ENCODE measurements at places on chromosomes 16 and 17.

DNA sequence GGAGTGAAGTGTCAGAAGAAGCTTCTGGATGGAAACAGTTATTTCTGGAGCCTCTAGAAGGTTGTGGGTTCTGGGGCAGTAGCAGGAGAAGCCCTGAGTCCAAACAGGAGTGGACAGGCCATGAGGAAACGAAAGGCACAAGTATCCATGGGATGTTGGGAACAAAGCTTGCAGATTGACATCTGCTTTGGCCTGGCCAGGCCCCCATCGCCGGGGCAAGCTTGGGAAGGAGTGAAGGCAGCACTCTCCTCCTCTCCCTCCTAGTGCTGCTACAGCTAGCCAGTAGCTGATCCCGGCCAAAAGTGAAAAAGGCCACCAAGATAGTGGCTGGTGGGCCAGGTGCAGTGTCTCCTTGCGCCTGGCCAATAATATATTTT lies 40.4 kb downstream of the B9D1 start:
- no peak overlapping the region for H3K27ac ChIP-seq
- no peak overlapping the region for H3K4me3 ChIP-seq
- H3K4me1 ChIP-seq: peaks cover 4% of the 10 kb centered on the region
- H3K36me3 ChIP-seq: peaks cover 8% of the 10 kb centered on the region

- no peaks in the 10 kb centered on the region for H3K4me1 ChIP-seq
- no peak overlapping the region for H3K27ac ChIP-seq
- DNase-seq: no peak
- peaks cover 5% of the 10 kb centered on the region for H3K27me3 ChIP-seq
- peaks cover 7% of the 10 kb centered on the region for H3K36me3 ChIP-seq
Observed at GRCh38 chr17:7977805-7978204, 24.6 kb upstream of the GUCY2D start.

DNA sequence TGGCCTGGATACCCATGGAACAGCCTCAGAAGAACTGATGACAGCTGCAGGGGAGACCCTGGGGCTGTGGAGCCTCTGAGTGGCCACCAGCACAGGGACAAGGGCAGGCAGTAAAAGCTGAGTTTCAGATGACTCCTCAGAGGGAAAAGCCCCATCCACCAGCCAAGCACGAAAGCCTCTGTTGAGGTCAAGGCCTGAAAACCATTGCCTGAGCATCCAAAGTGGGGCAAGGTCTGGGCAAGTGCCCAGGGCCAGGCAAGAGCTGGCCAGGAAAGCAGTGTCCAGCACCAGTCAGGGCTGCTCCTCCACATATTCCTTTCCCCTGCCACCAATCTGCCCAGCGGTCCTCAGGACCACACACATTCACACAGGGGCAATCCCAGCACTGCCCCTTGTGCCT lies 16.4 kb downstream of the ATP6V0D1 start:
- peaks cover 41% of the 10 kb centered on the region for H3K4me1 ChIP-seq
- DNase-seq: no peak
- H3K27me3 ChIP-seq: no peaks in the 10 kb centered on the region
- no peak overlapping the region for H3K4me3 ChIP-seq
- peaks cover 4% of the 10 kb centered on the region for H3K36me3 ChIP-seq
- H3K27ac ChIP-seq: no peak overlapping the region

DNA sequence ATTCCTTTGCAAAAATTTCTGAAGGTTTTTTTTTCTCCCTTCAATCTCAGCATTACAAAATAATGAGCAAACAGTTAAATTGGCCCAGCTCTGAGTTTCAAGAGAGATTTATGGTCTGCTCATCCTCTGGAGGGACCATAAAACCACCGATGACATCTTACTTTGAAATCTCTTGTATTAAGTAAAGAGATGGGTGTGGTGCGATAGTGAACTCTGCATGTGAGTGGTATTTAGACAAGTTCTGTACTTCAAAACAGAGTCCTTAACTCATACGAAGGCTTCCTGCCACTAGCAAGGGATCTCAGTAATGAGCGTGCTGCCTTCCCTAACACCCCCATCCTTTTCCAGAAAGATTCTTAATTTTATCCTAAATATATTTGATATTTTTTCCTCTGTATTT lies 2.1 kb downstream of the FAM20A start:
- no peak overlapping the region for H3K4me3 ChIP-seq
- DNase-seq: no peak
- H3K4me1 ChIP-seq: peaks cover 4% of the 10 kb centered on the region
- no peaks in the 10 kb centered on the region for H3K36me3 ChIP-seq
- H3K27ac ChIP-seq: no peak overlapping the region

DNA sequence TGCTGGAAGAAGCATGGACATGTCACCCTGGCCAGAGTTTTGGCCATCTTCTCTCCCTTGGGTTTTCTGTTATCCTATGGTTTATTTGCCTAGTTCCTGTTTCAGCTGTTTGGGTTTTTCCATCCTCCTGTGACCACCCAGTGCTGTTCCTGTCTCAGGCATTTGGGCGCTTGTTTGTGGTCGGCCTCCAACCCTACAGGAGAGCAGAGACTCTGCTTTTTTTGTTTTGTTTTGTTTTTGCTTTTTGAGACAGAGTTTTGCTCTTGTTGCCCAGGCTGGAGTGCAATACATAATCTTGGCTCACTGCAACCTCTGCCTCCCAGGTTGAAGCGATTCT lies 3.3 kb upstream of the ZC3H7A start:
- DNase-seq: no peak
- peak overlapping the region; percentile 60 for H3K4me3 ChIP-seq
- no peaks in the 10 kb centered on the region for H3K27me3 ChIP-seq

DNA sequence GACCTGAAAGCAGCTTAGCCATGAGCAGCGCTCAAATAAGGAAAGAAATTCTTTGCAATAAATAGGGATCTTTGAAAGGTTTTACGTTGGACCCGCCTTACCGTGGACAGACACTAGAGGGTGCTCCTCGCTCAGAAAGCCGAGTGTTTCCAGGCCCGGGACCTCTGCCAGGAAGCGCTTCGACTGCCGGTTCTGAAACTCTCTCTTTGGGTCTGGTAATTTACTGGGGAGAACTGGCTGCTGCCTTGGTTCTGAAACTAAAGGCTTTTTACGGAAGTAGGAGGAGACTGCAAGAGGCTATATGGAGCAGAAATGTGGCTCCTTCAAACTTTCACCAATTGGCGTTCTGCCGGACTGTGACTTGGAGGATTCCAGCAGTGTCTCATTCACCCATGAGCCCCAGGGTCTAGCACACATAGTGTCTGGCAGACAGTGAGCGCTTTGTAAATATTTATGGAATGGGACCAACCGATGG lies 45.6 kb upstream of the HOXB9 start:
- H3K4me1 ChIP-seq: no peaks in the 10 kb centered on the region
- no peaks in the 10 kb centered on the region for H3K36me3 ChIP-seq
- no peak overlapping the region for H3K4me3 ChIP-seq
- H3K27ac ChIP-seq: no peak overlapping the region
- peak; percentile 58 for DNase-seq

DNA sequence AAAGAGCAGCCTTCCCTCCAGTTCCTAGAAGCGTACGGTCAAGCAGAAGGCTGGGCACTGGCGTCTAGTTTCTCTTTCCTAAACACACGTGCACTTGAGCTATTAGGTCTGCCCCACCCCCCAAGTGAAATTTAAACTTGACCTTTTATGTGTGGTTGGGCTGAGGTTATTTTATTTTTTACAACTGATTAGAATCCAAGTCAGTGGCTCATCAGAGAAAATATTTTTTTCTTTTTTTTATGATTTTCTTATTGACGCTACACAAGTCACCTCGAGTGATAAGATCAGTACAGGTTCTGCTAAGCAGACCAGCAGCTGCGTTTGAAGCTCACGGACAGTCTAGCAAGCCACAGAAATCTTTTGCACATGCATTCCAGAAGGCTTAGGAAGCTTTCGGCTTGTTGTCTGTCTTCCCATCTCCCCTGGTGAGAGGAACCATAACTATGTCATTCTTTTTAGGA lies 95.1 kb downstream of the ZFHX3 start:
- H3K4me1 ChIP-seq: peaks cover 2% of the 10 kb centered on the region
- peaks cover 13% of the 10 kb centered on the region for H3K36me3 ChIP-seq
- DNase-seq: no peak
- H3K4me3 ChIP-seq: no peak overlapping the region
- H3K27me3 ChIP-seq: no peaks in the 10 kb centered on the region

GRCh38 chr17:31251105-31251969 lies 45.7 kb downstream of the OMG start:
- no peaks in the 10 kb centered on the region for H3K36me3 ChIP-seq
- H3K4me1 ChIP-seq: peaks cover 6% of the 10 kb centered on the region
- H3K4me3 ChIP-seq: no peak overlapping the region
- H3K27me3 ChIP-seq: no peaks in the 10 kb centered on the region
- DNase-seq: no peak
- no peak overlapping the region for H3K27ac ChIP-seq

GRCh38 chr16:66610111-66610820 lies 5.8 kb downstream of the CMTM3 start:
- no peak overlapping the region for H3K4me3 ChIP-seq
- DNase-seq: no peak
- H3K4me1 ChIP-seq: peaks cover 12% of the 10 kb centered on the region
- H3K27me3 ChIP-seq: peaks cover 15% of the 10 kb centered on the region
- no peaks in the 10 kb centered on the region for H3K36me3 ChIP-seq

DNA sequence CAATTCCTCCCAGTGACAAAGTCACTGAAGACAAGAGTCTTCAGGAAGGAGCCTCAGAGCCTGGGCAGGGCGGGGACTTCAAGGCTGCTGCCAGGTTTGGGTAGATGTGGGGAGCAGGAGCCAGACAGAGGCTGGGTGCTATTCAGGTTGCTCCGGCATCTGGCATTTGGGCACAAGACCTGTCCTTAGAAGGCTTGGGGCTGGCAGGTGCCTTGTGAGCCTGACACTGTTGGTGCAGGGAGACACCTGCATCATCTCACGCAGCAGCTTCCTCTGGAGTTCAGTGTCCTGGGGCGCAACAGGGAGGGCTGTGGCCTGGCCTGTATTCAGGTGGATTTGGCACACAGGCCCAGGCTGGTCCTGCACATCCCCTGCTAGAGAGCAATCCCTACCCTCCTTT lies 65.0 kb downstream of the MPRIP start:
- H3K36me3 ChIP-seq: peaks cover 5% of the 10 kb centered on the region
- H3K4me3 ChIP-seq: no peak overlapping the region
- DNase-seq: no peak
- peaks cover 54% of the 10 kb centered on the region for H3K4me1 ChIP-seq
- peak overlapping the region; percentile 56 for H3K27ac ChIP-seq

DNA sequence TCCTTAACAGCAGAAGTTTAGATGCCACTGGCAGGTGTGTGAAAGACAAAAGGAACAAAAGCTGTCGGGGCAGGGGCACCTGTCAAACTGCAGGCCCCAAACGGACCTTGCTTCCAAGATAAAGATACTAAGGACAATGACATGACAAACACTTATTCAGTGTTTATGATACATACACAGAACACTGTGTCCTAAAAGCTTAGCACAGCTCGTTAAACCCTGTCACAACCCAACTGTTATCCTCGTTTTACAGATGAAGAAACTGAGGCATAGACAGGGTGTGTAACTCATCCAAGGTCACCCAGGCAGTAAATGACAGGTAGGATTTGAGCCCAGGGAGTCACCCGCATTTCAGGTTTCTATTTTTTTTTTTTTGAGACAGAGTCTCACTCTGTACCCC lies 9.6 kb downstream of the SDK2 start:
- H3K27ac ChIP-seq: no peak overlapping the region
- DNase-seq: no peak
- no peak overlapping the region for H3K4me3 ChIP-seq

DNA sequence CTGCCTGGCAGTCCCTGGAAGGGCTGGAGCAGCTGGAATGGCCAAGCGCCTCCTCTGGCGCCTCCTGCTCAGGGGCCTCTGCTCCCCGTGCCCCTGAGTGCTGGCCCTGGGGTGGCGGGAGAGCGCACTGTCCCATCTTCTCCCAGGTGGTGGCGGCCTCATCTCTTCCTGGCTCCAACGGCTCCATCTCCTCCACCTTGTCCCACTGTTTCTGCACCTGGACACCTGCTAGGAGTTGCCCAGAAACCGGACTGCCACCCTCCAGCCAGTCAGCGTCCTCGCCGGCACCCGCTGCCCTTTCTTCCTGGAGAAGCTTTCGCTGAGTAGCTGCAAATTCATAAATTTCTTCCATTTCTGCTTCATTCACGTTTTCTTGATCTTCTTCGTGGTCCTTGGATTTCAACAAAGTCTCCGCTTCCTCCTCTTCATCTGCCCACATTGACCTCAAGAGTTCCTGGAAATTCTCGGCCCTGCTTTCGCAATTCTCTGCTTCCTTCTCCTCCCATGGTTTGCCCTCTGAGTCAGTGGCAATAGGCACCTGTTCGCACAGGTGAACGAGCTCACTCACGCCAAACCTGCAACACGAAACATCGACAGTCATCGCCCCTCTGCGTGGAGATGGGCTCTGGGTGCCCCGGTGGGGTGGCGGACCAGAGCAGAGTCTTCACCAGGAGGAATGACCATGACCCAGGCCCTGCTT lies 13.7 kb upstream of the NLRC3 start:
- H3K27ac ChIP-seq: peak overlapping the region; percentile 17
- H3K36me3 ChIP-seq: peaks cover 14% of the 10 kb centered on the region
- no peaks in the 10 kb centered on the region for H3K27me3 ChIP-seq
- peaks cover 10% of the 10 kb centered on the region for H3K4me1 ChIP-seq
- no peak for DNase-seq

GRCh38 chr17:40967582-40967981 lies 834 bp upstream of the KRT39 start:
- H3K36me3 ChIP-seq: no peaks in the 10 kb centered on the region
- DNase-seq: no peak
- peaks cover 5% of the 10 kb centered on the region for H3K27me3 ChIP-seq

DNA sequence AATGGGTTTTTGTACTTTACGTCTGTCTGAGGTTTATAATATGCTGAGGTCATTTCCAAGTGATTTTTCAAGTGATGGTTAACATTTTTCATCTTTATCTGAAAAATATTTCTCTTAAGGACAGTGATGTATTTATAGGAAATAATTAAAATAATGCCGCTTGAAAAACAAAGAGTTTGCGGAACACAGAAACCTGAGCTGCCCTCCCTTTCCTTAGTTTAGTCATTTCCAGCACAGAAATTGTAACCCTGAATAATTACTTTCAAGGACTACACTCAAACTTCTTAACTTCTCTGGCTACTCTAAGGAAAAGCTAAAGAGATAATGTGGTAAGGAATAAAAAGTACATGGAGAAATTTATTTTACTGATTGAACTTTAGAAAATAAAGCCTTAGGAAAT lies 54.6 kb downstream of the MRTFB start:
- no peak overlapping the region for H3K27ac ChIP-seq
- H3K4me1 ChIP-seq: peaks cover 13% of the 10 kb centered on the region
- H3K4me3 ChIP-seq: no peak overlapping the region
- H3K27me3 ChIP-seq: no peaks in the 10 kb centered on the region
- H3K36me3 ChIP-seq: peaks cover 14% of the 10 kb centered on the region
